HS-5 (cell line): ENCODE measurements at places on chromosomes 4 and X.

DNA sequence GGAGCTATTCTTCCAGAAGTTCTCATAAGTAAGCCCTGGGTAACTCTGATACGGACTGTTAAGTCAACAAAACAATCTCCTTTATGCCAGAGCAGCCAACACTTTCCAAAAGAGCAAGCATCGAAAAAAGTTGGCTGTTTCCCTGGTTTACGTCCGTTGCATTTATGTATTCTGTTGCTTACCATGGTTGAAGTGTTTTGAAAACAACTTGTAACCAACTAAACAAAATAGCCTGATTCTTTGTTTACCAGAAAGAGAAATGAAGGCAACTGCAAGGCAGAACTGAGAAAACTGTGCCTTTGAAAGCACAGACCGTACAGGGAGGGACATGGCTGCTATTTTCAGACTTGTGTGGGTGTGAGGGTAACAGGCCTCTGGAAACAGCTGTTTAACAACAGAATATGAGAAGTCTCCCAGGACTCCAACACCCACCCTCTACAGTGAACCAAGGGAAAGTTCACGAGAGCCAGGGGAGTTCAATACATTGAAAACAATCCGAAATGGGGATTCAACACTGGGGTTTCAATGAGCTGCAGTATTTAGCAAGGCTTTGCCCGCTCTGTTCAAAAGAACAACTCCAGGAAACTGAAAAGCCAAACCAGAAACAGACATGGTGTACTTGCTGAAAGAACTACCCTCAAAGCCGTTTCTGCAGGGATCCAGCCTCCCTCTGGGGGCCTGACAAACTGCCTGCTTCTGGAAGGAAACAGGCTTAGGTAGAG lies 95.8 kb upstream of the EGFL6 start:
- DNase-seq: no peak

GRCh38 chrX:48919947-48920717 lies 1.3 kb upstream of the PIM2 start:
- DNase-seq: no peak

- no peak for DNase-seq
Observed at GRCh38 chr4:63817196-63817865, 591.9 kb downstream of the TECRL start.

DNA sequence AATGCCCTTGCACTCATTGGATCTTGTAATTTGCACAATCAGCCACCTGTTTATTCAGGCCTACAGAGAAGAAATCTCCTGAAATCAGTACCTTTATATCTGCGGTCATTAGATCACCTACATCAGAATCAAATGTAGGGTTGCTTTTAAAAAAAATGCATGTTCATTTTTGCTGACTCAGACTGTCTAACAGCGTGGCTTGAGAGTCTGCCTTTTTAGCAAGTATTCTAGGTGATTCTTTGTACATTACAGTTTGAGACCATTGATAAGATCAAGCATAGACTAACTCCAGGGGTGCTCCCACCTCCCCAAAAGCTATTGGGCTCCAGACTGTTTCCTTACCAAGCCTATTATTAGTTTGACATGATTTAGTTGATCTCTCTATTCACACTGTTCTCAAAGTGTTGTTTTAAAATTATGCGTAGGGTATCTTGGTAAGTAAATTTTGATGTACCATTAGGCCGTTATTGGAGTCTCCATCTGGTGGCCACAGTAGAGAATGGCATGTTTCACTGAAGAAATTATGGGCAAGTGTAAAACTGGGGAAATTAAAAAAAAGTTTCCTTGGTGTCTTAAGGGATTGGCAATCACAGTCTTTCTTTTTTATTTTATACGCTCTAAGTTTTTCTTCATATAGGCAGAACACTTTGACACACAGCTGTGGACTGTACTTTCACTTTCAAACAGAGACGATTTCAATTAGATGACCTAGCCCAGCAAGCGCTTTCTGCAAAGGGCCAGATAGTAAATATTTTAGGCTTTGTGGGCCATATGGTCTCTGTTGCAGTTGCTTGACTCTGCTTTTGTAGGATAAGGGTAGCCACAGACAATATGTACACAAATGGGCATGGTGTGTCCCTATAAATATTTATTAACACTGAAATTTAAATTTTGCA lies 33.7 kb upstream of the MSL3 start:
- DNase-seq: no peak

GRCh38 chrX:54288277-54288676 lies 69.6 kb downstream of the WNK3 start:
- DNase-seq: no peak

- no peak for DNase-seq
Observed at GRCh38 chrX:85808217-85808616, 239.1 kb downstream of the CHM start.

- no peak for DNase-seq
Observed at GRCh38 chr4:173227756-173228155, 59.1 kb downstream of the GALNT7 start.

- DNase-seq: no peak
Observed at GRCh38 chr4:5110901-5111300, 59.6 kb downstream of the STK32B start.

DNA sequence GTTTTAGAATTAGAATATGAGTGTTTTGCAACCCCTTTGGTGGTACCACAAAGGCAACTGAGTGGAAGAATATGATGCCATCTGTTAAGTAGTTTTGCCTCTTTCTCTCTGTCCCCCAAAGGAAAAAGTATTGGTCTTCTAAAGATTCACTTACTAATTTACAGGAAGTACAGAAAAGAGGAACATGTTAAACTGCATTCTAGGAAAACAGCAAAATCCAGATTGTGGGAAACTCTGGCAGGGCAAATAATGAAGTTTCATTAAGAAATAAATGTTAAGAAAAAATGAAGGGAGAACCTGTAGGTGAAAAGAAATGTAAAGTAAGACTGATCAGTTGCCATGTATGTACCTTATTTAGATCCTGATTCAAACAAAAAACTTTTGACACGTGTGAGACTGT lies 39.3 kb downstream of the NSUN7 start:
- DNase-seq: no peak

GRCh38 chrX:38109042-38109898 lies 102.9 kb downstream of the SYTL5 start:
- DNase-seq: no peak

DNA sequence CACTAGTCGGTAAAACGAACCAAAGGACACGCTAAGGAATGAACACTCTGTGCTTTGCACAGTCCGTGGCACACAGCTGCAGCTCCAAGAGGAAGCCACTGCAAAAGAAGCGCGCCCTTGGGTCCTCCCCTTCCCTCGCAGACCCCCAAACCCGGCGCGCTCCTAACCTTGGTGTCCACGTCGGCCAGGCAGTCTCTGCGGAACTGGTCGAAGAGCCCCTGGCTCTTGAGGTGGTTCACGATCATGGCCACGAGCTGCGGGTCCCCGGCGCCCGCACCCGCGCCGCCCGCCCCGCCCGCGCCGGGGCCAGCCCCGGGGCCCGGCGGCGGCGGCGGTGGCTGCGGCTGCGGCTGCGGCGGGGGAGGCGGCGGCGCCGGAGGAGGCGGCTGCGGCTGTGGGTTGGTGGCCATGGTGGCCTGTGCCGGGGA lies 333 bp downstream of the BOD1L1 start:
- DNase-seq: no peak

DNA sequence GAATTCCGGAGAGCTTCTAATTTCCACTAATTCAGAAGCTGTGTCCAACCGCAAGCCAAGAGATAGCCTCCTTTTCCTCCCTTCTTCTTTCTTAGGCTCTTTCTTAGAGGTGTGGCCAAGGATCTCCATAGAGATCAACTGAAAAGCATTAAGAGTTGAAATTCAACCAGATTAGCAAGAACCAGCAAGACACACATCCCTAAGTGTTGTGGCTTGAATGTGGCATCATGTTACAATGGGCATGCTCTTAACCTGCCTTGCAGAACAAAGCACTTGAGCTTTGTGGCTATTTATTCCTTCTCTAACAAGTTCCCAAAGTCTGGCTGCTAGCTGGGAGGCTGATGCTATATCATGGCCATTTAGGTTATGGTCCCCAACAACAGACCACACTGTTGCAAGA lies 10.4 kb downstream of the ANOS1 start:
- DNase-seq: no peak

GRCh38 chrX:18674417-18674787 lies 2.5 kb upstream of the RS1 start:
- no peak for DNase-seq

DNA sequence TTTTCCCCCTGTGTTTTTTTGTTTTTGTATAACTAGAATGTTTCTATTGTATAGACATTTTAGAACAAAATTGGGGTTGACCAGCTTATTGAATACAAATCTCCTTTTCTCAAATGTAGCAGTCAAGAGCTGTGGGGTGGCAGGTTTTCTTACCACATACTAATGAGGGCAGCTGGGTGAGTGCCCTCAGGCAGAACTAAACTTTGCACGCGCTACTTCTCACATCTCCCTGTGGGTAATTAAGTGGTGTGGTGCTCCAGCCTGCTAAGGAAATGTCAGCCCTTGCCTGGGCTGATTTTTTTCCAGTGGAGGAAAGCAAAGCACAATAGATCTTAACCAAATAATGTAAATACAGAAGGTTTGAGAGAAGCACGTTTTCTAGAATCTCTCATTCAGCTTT lies 717.6 kb upstream of the TENM3 start:
- DNase-seq: no peak

DNA sequence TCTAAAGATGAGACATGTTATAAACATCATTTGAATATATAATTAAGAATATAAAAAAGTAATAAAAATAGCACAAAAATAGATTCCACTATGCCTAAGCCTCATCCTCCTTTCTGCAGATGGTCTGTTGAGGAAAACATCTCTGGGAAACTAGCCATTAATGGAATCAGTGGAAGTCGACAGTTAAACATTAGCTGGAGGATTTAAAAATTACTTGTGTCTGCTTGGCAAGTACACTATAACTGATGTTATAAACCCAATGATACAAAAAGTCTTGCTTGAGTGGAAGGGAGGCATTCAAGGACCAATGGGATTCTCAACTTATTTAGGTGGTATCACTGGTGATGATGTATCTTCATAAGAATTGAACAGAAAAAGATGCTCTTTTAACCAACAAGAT lies 1598.3 kb downstream of the PCDH18 start:
- no peak for DNase-seq

DNA sequence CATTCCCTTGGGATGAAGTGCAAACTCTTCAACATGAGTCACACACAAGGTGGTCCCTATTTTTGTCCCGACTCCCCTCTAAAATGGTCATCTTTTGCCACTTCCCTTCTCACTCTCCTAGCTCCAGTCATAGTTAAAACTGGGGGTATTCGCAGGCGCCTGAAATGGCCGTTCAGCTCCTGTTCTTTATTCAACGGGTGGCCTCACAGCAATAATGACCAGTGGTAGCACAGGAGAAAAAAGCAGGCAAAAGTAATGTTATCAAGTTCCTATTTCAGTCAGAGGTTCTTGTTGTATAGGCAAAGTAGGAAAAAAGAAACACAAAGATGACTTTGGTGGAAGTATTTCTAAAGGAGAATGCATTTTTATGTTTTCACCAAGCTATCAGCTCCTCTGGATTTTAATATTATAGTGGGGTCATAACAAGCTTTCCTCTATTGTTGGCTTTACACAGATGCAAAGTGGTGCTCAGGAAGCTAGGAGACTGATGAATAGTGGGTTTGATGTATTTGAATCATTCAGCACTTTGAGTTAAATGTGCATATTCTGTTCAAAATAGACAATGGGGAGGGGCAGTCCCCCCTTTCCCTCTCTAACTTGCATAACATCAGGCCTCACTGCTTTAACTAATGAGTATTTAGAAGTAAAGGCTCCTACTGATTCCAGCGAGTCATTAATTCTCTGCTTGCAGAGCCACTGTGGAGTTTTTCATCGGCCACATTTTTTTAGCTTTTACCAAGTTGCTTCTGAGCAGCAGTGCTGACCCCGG lies 171.2 kb upstream of the NDP start:
- no peak for DNase-seq

DNA sequence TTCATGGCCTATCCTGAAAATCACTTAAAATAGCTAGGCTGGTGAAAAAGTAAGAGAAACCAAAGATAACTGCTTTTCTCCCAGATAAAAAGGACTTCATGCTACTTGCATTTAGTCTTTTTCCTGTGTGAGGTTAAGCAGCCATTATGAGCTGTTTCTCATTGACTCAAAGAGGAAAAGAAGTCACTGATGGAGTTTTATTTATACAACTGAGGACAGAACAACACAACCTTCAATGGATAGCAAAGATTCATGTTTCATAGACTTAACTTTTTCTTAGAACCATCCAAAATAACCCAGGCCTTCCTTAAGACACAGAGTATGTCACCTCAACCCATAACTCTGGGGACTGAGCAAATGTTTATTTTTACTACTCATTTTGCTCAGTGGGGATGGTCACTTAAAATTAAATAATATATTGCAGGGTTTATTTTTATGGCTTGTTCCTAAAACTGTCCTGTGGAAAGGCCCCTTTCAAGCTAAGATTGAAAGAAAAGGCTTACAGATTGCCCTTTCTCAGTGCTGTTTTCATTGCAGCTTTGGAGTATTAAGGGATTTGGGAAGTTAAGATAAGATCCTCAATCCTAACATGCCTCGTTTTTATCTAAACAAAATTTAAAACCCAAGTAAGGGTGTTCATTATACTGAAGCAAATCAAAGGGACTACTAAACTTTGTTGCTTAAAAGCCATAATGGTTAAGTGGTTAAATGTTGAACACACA lies 252.6 kb upstream of the MAD2L1 start:
- no peak for DNase-seq

- DNase-seq: no peak
Observed at GRCh38 chr4:25131926-25132325, 28.3 kb downstream of the SEPSECS start.

DNA sequence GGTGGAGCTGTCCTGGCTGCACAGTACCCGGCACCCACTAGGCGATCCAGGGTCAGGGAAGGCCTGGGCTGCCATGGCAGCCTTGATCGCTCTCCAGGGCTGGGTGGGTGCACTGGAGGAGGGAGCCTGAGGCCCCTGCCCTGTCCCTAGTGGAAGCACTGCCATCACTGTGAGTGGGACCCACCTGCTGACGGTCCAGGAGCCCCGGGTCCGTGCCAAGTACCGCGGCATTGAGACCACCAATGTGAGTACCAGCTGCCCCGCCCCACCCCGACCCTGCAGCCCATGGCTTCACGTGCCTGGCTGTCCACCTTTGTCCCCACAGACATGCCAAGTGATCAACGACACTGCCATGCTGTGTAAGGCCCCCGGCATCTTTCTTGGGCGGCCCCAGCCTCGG lies 8.8 kb downstream of the PLXNA3 start:
- DNase-seq: no peak

DNA sequence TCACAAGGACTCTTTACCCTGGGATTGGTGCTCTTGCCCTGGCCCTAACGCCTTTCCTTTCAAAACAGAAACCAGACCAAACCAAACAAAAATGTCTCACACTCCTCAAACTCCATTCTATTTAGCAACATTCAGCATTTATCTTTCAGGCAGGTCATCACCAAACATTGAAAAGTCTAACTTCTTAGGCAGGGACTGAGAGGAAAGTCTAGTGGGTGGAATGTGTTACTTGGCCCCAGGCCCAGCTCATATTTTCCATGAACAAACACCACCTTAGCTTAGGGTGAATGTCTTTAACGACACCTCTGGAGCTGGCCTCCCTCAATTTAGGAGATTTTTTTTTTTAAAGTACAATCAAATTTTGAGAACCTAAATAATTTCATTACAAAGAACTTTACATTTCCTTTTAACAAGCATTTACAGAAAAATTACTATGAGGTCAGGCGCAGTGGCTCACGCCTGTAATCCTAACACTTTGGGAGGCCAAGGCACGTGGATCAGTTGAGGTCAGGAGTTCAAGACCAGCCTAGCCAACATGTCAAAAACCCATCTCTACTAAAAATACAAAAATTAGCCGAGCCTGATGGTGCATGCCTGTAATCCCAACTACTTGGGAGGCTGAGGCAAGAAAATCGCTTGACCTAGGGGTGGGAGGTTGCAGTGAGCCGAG lies 10.2 kb upstream of the N4BP2 start:
- no peak for DNase-seq
